ENCODE measurements at places on chromosomes 5 and 9.
A peak's percentile ranks its signal among the peaks of the same experiment; 100 is the strongest.

DNA sequence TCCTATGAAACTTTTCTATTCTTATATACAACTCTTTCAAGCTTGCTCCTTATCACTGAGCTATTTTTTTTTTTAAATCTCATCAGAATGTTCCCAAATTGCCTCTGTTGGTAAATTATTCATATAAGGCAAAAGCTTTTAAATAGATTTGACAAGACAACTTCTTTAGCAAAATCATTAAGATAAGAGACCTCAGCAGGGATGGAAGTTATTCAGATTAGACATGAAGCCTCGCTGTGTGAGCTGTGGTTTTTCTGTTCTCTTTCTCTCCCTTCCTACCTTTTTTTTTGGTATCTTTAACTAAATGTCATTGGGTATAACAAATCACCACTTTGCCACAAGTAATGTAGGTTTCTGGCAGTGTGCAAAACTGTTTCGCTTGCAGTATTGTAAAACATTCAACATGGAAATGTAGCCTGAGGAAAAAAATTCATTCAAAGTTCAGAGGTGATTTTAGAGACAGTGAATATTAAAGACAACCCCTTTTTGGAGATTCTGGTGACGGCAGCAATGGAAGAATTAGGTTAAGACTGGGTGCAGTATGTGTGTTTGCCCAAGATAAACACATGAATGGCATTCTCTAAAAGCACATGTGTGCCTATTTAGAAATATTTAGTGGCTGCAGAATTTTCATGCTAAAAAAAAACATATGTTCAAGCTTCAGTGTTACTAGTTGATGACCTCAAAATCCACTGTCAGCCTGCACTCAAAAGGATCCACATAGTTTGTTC, 467.1 kb downstream of the ZNF608 start:
- DNase-seq = no peak

- no peak for DNase-seq
Observed at GRCh38 chr5:41012318-41012717, 58.8 kb downstream of the MROH2B start.

- no peak for DNase-seq
Observed at GRCh38 chr5:88426441-88426840, 157.8 kb upstream of the TMEM161B start.

DNA sequence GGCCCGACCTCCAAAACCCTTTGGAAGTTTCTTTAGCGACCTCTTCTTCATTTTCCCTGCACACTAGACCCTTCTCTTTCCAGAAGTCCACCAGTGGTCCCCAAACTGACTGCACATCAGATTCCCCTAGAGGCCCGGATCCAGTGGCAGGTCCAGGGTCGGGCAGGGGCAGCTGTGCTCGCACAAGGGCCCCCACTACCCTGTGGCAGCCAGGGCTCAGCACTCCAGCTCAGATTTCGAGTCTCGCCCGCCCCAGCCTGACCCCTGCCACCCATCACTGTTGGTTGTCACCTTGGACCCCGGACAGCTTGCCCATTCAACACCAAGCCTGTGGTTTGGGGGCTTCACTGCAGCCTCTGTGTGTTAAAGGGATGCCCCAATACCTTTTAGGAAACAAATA, 7.8 kb upstream of the ZDHHC12 start:
- DNase-seq = no peak

- DNase-seq = no peak
Observed at GRCh38 chr9:107667231-107668070, 177.9 kb upstream of the KLF4 start.

- no peak for DNase-seq
Observed at GRCh38 chr9:126794441-126794840, 10.4 kb upstream of the ZBTB43 start.

- no peak for DNase-seq
Observed at GRCh38 chr5:78691084-78691960, 42.8 kb upstream of the LHFPL2 start.

DNA sequence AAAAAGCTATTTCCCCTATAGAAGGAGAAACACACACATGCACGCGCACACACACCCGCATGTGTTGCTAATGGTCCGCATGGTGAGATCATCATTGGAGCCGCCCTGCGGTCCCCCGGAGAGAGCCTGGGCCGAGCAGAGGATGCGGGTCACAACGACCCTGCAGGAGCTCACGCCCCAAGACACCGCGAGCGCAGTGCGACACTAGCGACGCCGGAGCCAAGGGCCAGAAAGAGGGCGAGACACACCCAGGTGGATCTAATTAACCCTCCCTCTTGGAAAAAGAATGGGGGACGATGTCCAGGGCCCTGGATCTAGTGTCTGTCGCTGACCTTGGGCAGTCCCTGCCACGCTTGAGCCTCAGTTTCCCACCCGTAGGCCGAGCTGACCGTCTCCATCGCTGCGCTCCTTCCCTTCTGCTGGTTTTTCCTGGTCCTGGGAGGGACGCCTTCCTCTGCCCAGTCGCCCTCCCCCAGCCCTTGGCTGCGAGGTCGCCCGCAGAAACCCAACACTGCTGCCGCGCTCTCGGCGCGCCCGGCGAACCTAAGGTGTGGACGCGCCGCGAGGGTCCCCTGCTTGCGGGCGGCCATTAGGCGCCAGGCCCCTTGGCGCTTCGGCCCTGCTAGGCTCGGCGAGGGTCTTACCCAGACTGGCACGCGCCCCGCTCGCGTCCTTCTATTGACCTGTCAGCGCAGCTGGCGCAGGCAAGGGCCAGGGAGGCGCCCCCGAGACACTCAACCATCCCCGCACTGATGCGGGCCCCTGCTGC, 47.5 kb upstream of the RNF20 start:
- peak; percentile 41 for DNase-seq

DNA sequence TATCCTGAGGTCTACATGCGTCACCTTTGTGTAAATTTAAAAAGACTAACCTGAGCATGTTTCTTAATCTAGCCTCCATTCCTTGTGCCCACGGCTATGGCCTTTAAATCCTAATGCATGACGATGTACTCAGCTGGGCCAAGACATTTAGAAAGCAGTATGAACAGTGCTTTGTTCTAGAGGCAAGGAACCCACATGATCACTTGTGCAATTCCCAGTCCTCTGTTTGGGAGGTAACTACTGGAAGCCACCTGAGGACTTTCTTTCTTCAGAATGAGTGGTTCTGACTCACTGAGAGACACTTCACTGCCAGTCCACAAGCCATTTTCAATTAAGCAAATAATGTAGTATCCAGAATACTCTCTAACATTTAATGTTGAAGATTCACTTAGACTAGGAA, 181.3 kb downstream of the RAB3C start:
- DNase-seq = no peak

DNA sequence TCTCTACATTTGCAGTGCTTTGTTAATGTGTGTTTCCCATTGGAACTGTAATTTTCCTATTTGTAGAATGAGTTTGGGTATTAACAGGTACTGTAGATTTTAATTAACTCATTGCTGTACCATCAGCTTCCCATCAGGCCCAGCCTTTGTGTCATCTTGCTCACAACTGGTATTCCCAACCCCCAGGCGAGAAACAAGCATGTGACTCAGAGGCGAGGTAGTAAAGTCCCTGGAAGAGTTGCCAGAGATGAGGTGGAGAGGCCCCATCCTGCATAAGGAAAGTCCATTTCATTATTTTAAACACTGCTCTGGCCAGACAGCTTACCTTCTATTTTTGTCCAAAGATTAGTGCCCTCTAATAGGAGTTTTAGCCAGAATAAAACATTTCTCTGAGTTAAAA, 29.9 kb downstream of the ADCY2 start:
- DNase-seq = no peak

DNA sequence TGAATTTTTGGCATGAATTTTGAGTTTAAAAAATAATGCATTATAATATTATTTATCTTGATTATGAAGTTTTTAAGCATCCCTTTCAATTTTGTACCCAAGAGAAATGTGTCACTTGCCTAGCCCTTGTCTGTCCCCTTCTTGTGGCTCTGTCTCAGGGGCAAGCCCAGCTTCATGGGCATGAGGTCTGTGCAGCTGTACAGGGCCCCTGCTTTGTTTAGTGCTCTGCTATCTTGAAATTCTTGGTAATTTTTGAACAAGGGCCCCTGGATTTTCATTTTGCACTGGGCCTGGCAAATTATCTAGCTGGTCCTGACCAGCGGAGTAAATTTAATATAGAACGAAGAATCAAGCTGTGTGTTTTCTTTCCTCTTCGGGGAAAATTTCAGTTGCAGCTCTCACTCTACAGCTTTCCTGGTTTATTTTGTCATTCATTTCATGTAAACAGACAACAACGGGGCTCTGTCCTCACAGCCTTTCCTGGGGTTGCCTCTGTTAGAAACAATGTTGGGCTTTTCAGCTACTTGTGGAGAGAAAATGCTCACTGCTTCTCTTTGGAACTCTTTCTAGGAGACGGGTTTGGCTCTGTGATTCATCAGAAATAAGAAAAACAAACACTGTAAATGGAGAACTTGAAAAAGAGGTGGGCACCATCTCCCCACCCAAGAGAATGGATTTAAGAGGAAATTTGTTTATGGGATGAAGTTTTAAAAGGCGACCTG, 41.1 kb downstream of the LIX1 start:
- no peak for DNase-seq

DNA sequence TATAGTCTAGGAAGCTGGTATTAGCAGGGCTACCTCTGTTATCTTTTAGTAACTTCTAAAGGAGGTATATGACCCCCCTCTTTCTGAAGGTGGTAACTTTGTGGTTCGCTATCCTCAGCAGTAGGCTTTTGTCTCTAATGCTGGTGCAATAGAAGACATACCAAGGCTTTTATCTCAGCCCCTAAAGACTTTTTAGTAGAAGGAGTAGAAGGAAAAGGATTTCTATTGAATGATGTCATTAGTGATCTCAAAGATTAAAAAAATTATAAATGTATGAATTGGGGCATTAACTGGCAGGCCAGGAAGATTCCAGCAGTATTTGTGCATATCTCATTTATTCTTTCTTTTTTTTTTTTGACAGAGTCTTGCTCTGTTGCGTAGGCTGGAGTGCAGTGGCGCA, 78.2 kb downstream of the RAI14 start:
- no peak for DNase-seq

- DNase-seq = no peak
Observed at GRCh38 chr5:78521455-78521854, 127.1 kb downstream of the LHFPL2 start.

DNA sequence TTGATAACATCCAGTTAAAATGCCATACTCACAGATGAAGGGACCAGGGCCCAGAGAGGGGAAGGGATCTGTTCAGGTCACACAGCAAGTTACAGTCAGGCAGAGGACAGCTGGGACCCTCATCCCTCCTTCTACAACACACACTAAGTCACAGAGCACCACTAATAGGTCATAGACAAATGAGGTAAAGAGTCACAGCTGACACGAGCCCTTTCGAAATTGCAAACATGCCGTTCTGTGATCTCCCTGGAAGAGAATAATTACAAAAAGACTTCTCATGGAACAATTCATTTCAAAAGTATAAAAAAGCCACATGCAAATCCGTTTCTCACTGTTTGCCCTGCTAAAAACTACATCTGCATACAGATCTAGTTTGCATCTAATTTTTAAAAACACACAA, 15.5 kb downstream of the IGFBPL1 start:
- no peak for DNase-seq

- peak; percentile 62 for DNase-seq
Observed at GRCh38 chr9:76687861-76688391, 76.3 kb upstream of the PCA3 start.

- DNase-seq = peak; percentile 49
Observed at GRCh38 chr9:130995086-130996011, 13.6 kb upstream of the LAMC3 start.

DNA sequence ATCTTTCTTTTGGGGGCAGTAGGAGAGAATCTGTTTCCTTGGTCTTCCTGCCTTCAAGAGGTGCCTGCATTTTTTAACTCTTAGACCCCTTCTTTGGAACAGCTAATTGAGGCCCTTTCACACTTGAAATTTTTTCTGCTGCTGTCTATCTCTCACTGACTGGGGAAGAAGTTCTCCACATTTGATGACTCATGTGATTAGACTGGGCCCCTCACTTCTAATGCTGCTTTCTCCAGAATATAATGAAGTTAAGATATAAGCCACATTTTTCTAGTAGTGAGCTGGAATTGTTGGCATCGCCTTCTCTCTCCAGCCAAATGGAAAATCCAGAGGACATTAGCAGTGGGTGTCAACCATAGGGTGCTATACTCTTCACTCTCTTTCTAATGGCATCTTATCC, 12.4 kb downstream of the ZNF474 start:
- DNase-seq = no peak

- no peak for DNase-seq
Observed at GRCh38 chr9:113468716-113469448, 5.4 kb downstream of the RGS3 start.

GRCh38 chr5:75116856-75117255, 64.5 kb upstream of the GCNT4 start:
- no peak for DNase-seq

GRCh38 chr9:15329539-15330109, 22.6 kb upstream of the TTC39B start:
- no peak for DNase-seq

GRCh38 chr5:172758077-172758833, 12.7 kb downstream of the DUSP1 start:
- peak; percentile 56 for DNase-seq

DNA sequence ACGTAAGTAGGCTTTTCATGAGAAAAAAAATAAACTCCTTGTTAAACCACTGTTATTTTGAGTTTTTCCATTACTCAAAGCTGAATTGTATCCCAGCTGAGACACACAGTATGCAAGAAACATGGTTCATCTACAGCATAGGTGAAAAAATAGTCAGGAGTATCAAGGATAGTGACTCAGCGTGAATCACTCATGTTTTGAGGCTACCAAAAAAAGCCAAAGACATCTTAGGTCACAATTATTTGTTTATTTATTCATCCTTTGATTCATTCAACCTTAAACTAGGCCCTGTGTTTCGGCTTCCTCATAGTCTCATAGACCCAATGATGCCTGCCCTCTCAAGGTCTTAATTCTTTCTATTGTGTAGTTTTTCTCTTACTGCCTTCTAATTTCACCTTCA, 32.9 kb upstream of the STX17 start:
- peak; percentile 17 for DNase-seq

- DNase-seq = peak; percentile 61
Observed at GRCh38 chr9:93091453-93092081, 4.5 kb upstream of the CARD19 start.

- no peak for DNase-seq
Observed at GRCh38 chr5:137200906-137201700, 298.0 kb downstream of the SPOCK1 start.

DNA sequence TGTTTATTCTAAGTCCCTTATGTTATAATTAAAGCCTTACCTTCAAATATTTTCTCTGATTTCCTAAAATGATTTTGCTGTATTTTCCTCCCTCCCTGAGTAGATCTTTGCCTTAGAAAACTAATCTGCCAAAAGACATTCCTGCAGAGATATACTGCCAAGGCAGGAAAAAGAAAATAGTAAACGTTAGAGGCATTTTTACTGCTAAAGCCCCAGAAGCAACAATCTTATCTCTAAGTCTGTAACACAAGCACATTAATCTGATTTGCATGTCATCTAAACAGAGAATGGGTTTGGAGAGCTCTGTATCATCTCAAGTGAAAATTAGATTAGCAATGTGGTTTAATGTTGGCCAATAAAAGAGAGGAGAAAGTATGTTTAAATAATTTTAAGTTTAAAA, 847.7 kb downstream of the MAT2B start:
- no peak for DNase-seq

- no peak for DNase-seq
Observed at GRCh38 chr5:178213748-178214151, 9.4 kb downstream of the HNRNPAB start.

GRCh38 chr5:17769277-17769676, 135.0 kb downstream of the TAF11L14 start:
- DNase-seq = no peak

All from AG08396 (cell line).